Left lung (tissue), 14 donors: ENCODE measurements at places on chromosomes 7 and 10. TPM values are rescaled to one million over a fixed set of nuclear protein-coding genes. Genes with fewer than 3 reads are reported as not detected.

The CPVL gene
- 37.8 TPM for total RNA-seq

GRCh38 chr10:70925377-70926225 lies 37.2 kb upstream of the PCBD1 start:
- DNase-seq: no peak
- no peaks in the 10 kb centered on the region for H3K27me3 ChIP-seq
- no peaks in the 10 kb centered on the region for H3K4me1 ChIP-seq
- no peak overlapping the region for H3K27ac ChIP-seq
- no peaks in the 10 kb centered on the region for H3K36me3 ChIP-seq

DNA sequence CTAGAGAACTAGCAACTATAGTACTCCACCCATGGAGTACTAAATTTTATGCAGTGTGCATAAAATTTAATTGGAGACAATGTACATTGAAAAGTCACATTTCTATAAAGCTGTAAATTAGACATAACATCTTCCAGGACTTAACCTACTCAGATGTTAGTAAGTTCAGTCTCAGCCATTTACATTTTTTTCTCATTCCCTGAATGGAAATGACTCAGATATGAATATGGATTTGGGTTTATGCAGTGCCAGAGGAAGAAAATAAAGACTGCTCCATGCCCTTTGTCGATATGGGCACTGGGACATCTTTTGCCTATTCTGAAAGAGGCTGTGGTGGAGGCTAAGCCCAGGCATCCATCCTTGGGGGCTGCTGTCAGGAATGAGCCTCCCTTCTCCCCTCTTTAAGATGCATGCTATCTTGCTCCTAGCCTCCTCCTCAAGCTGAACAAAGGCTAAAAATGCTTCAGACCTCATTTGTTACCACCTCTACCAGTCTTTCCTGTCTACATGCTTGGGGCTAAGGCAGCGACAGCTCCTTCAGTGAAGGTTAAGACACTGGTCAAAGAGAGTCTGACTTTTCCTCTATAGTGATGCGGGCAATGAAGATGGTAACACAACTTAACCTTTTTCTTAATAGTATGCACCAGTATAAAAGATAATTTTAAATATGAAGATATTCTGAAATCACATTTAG lies 486.8 kb upstream of the ANKRD30A start:
- H3K4me1 ChIP-seq: no peaks in the 10 kb centered on the region
- no peak for DNase-seq
- H3K36me3 ChIP-seq: no peaks in the 10 kb centered on the region

DNA sequence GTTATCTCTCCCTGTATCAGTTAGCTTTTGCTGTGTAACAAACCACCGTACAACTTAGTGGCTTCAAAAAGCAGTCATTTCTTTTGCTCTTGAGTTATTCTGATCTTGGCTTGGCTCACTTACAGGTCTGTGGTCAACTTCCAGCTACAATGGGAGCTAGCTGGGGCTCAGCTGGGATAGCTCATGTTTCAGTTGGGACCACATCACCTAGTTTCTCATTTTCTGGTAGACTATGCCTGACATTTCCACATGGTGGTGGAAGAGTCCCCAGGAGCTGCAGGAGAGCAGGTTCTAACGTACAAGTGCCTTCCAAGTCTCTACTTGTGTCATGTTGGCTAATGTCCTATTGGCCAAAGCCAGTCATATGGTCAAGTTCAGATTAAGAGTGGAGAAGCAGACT lies 25.8 kb upstream of the PIP4K2A start:
- H3K27ac ChIP-seq: no peak overlapping the region
- H3K27me3 ChIP-seq: no peaks in the 10 kb centered on the region
- H3K4me3 ChIP-seq: no peak overlapping the region

The CHST15 gene
- 53.3 TPM for total RNA-seq

DNA sequence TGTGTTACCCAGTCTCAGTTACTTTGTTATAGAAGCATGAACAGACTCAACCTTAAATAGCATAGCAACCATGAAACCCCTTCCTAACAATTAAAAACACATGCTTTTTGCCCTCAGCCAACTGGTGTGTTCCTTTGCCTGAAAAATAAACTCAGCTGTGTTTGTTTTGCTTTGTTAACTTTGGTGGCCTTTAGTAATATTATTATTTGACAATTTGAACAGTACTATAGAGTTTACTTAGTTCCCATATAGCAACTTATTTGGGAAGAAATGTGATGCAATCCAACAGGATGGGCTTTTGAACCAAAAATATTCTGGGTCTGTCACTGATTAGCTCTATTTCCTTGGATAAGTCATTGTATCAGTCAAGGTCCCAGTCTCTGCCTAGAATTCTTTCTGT lies 22.5 kb upstream of the MKLN1 start:
- DNase-seq: no peak
- H3K4me1 ChIP-seq: no peaks in the 10 kb centered on the region
- no peak overlapping the region for H3K4me3 ChIP-seq
- no peaks in the 10 kb centered on the region for H3K36me3 ChIP-seq

The PTTG1IP2 gene
- total RNA-seq: not detected
